GM12878 (cell line): ENCODE measurements at places on chromosomes 7 and 10. TPM values are rescaled to one million over a fixed set of nuclear protein-coding genes. Genes with fewer than 3 reads are reported as not detected.

The CWF19L1 gene
- total RNA-seq, result 31.9 and 36.7 TPM in 2 replicates

GRCh38 chr7:81693080-81693479 lies 76.8 kb downstream of the HGF start:
- no peaks in the 10 kb centered on the region for H3K36me3 ChIP-seq
- no peaks in the 10 kb centered on the region for H3K27me3 ChIP-seq
- no peaks in the 10 kb centered on the region for H3K4me1 ChIP-seq
- DNase-seq, result no peak
- no peak overlapping the region for H3K27ac ChIP-seq

GRCh38 chr7:85021101-85021704 lies 165.7 kb downstream of the SEMA3D start:
- H3K36me3 ChIP-seq, result no peaks in the 10 kb centered on the region
- no peaks in the 10 kb centered on the region for H3K27me3 ChIP-seq
- no peaks in the 10 kb centered on the region; the same call in 1 of the 2 replicates for H3K4me1 ChIP-seq
- H3K4me3 ChIP-seq, result no peak overlapping the region
- no peak for DNase-seq

- H3K27me3 ChIP-seq, result no peaks in the 10 kb centered on the region
- H3K36me3 ChIP-seq, result no peaks in the 10 kb centered on the region
- H3K27ac ChIP-seq, result no peak overlapping the region
- no peak for DNase-seq
- H3K4me3 ChIP-seq, result no peak overlapping the region
Observed at GRCh38 chr7:128931190-128931798, 6.4 kb upstream of the IRF5 start.

- H3K4me3 ChIP-seq, result no peak overlapping the region
- H3K4me1 ChIP-seq, result peaks cover 26% of the 10 kb centered on the region
- no peak overlapping the region for H3K27ac ChIP-seq
- DNase-seq, result no peak
- no peaks in the 10 kb centered on the region for H3K27me3 ChIP-seq
- H3K36me3 ChIP-seq, result peaks cover 30% of the 10 kb centered on the region
Observed at GRCh38 chr10:101669181-101669580, 25.8 kb downstream of the FBXW4 start.

DNA sequence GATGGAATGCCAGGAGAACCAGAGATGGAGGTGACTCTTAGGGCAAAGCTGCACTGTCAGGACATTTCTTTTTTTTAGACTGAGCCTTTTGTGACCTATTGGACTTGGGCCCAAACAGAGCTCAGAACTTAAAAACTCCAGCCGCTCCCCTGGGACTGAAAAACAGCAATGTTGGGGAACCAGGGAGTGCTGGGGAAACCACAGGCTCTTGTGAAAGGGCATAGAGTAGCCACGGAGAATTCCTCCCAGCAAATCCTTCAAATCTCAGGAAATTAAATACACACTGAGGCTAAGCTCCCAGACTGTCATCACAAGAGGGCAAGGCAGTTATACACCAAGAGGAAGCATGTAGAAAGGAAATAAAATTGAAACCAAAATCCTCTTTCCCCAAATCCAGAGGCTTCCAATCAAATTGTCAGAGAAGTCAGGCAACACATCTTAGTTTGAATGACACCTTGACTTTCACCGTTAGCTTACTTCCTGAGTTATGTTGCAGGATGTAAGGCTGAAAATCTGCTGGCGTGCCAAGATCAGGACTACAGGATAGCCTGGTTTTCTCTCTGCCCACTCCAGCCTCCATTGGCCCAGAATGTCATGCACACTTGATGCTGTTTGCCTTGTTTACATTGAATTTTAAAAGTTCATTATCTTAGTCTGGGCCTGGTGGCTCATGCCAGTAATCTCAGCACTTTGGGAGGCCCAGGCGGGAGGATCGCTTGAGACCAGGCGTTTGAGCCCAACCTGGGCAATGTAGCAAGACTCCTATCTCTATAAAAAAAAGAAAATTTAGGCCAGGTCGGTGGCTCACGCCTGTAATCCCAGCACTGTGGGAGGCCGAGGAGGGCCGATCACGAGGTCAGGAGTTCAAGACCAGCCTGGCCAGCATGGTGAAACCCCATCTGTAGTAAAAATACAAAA lies 2.6 kb upstream of the RFC2 start:
- no peaks in the 10 kb centered on the region for H3K27me3 ChIP-seq
- H3K4me3 ChIP-seq, result no peak overlapping the region
- H3K36me3 ChIP-seq, result no peaks in the 10 kb centered on the region
- DNase-seq, result no peak

DNA sequence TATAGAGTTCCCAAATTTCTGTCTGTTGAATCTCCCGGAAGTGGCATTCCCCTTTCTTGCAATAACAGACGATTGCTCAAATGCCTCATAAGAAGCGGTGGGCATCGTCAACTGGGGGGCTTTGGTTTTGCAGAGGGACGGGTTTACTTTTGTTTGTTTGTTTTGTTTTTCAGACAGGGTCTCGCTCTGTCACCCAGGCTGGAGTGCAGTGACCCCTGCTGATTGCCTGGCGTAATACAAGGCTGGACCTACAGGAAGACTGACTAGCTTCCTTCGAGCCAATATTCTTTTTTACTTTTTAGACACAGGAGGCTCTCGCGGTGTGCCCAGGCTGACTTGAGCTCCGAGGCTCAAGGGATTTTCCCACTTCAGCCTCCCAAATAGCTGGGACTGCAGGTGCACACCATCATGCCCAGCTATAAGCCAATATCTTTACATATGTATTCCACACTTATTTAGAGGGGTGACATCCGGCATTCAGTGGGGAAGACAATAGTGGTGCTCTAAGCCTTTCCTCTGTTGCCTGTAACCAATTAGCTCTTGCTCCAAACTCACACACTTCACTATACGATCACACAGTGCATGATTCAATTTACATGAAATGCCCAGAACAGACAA lies 58.1 kb downstream of the FHIP2A start:
- peak; percentile 4 for DNase-seq
- no peaks in the 10 kb centered on the region for H3K27me3 ChIP-seq
- H3K4me3 ChIP-seq, result no peak overlapping the region
- no peak overlapping the region for H3K27ac ChIP-seq

GRCh38 chr7:155213385-155213784 lies 84.3 kb upstream of the INSIG1 start:
- H3K4me1 ChIP-seq, result no peaks in the 10 kb centered on the region; the same call in 1 of the 2 replicates
- H3K4me3 ChIP-seq, result no peak overlapping the region
- no peaks in the 10 kb centered on the region for H3K27me3 ChIP-seq
- no peak overlapping the region for H3K27ac ChIP-seq
- H3K36me3 ChIP-seq, result no peaks in the 10 kb centered on the region

DNA sequence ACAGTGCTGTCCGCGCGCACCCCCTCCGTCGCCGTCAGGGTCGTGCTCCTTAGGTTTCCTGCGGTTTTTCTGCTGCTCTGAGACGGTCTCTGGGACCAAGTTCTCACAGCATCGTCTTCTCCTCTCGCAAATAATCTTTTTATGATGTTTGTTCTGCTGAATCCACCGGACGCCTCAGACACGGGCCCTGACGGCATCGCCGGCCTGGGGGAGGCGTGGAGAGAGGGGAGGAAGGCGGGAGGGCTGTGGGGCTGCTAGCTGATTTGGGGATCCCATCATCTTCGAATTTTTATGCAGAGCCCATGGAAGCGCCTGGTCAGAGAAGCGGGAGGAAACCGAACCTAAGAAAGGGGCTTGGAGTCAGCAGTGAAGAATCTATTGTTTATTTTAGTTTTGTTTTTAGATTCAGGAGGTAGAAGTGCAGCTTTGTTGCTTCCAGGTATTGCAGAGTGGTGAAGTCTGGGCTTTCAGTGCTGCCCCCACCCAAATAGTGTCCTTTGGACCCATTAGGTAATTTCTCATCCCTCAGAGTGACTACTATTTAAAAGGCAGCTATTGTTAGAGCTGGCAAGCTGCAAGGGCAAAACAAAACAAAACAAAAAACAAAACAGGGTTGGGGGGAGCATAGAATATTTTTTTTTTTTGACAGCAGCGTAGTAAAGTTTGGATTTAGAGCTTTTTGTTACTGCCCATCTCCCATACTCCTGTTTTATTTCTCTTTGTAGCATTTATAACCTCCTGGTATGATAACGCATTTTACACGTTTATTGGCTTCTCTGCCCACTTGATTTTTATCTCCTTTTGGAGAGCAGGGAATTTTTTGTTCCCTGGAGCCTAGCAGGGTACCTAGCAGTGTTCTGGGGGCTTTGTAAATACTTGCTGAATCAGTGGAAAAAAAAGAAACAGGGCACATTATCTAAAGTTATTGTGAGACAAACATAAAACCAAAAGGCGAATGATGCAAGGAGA lies 92.6 kb downstream of the SPAG6 start:
- H3K4me3 ChIP-seq, result peak overlapping the region; percentile 71
- H3K27ac ChIP-seq, result peak overlapping the region; percentile 45
- DNase-seq, result no peak
- no peaks in the 10 kb centered on the region for H3K36me3 ChIP-seq

- H3K36me3 ChIP-seq, result no peaks in the 10 kb centered on the region
- H3K4me1 ChIP-seq, result peaks cover 65% of the 10 kb centered on the region
- H3K27ac ChIP-seq, result peak overlapping the region; percentile 91
- no peak for DNase-seq
Observed at GRCh38 chr7:106063024-106063423, 49.1 kb downstream of the SYPL1 start.

GRCh38 chr7:1572111-1572822 lies 2.4 kb upstream of the PSMG3 start:
- H3K27ac ChIP-seq, result no peak overlapping the region
- no peak for DNase-seq
- no peaks in the 10 kb centered on the region; the same call in 1 of the 2 replicates for H3K4me1 ChIP-seq
- H3K4me3 ChIP-seq, result no peak overlapping the region

- no peak for DNase-seq
- H3K4me1 ChIP-seq, result peaks cover 8% of the 10 kb centered on the region
- H3K27ac ChIP-seq, result no peak overlapping the region
- no peak overlapping the region for H3K4me3 ChIP-seq
- H3K36me3 ChIP-seq, result no peaks in the 10 kb centered on the region
Observed at GRCh38 chr10:78658645-78659597, 409.8 kb upstream of the ZMIZ1 start.

- no peak for DNase-seq
- no peaks in the 10 kb centered on the region for H3K36me3 ChIP-seq
- no peak overlapping the region for H3K27ac ChIP-seq
- no peaks in the 10 kb centered on the region for H3K27me3 ChIP-seq
- no peaks in the 10 kb centered on the region for H3K4me1 ChIP-seq
Observed at GRCh38 chr7:107274506-107274905, 105.7 kb downstream of the HBP1 start.

DNA sequence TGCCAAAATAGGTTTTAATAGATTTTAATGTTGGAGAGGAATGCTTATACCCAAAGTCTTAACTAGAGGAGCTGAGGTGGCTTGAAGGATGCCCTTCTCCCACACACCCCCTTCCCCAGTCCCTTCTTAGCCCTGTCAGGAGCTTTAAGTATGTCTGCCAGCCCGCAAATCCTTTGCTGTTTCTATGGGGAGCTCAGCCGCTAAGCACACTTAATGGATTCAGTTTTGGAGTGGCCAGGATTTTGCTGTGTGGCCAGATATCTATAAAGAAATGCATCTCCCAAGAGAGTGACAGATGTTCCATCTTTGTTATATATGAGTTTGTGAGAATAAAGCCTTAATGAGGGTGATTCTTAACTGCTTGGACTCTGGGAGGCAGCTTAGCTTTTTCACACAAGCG lies 152.9 kb upstream of the ZNF32 start:
- DNase-seq, result no peak
- no peaks in the 10 kb centered on the region for H3K4me1 ChIP-seq
- H3K4me3 ChIP-seq, result no peak overlapping the region
- no peaks in the 10 kb centered on the region; the same call in none of the 2 replicates for H3K27me3 ChIP-seq

- peaks cover 3% of the 10 kb centered on the region for H3K4me1 ChIP-seq
- DNase-seq, result no peak
- H3K27me3 ChIP-seq, result no peaks in the 10 kb centered on the region
- H3K4me3 ChIP-seq, result no peak overlapping the region
Observed at GRCh38 chr10:124546055-124546369, 84.4 kb downstream of the LHPP start.

The IDI2 gene
- total RNA-seq, result not detected in 2 replicates

DNA sequence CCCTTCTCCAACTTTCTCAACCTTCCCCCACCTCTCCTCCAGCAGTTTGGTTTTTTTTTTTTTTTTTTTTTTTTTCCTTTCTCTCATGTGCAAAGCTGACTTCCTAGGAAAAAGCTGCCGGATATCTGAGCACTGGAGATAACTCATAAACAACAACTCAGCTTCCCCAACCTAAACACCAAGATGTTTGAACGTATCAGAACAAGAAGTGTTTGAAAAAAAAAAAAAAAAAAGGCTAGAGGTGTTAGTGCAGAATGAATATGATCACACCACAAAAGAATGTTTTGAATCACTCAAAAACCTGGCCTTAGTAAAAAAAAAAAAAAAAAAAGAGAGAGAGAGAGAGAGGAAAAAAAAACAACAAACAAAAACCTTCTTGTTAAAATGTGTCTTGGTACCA lies 11.2 kb downstream of the GATA3 start:
- no peaks in the 10 kb centered on the region for H3K36me3 ChIP-seq
- no peak overlapping the region for H3K4me3 ChIP-seq
- DNase-seq, result no peak
- no peak overlapping the region for H3K27ac ChIP-seq
- no peaks in the 10 kb centered on the region for H3K27me3 ChIP-seq

GRCh38 chr7:42893346-42894240 lies 18.3 kb downstream of the C7orf25 start:
- no peaks in the 10 kb centered on the region; the same call in 1 of the 2 replicates for H3K4me1 ChIP-seq
- no peaks in the 10 kb centered on the region for H3K36me3 ChIP-seq
- H3K27ac ChIP-seq, result no peak overlapping the region

The IFIT1 gene
- total RNA-seq, result 18.8 and 22.5 TPM in 2 replicates

DNA sequence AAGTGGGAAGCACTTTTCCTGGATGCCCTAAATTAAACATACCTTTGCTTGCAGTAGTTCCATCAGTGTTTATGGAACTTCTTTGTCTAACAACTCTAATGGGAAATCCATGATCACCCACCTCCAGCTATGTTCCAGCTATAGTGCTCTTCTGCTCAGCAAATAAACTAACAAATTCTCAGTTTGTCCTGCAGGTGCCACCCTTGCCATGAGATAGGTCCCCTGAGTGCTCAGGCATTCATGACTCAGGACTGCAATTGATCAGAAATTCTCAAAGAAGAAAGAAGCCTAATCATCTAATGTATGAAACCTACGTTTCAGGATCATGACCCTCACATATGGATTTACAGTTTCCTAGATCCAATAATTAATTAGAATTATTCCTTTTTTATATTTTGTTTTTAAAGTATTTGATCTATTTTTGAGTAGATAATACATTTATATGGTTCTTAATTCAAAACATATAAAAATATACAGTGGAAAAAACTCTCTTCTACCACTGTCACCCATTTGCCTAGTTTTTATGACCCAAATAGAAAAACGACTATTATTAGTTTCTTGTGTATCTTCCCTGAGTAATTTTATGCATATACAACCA lies 48.7 kb upstream of the DYNC1I1 start:
- no peak overlapping the region for H3K4me3 ChIP-seq
- no peaks in the 10 kb centered on the region for H3K36me3 ChIP-seq
- H3K27me3 ChIP-seq, result peaks cover 2% of the 10 kb centered on the region; the same call in 1 of the 2 replicates
- H3K27ac ChIP-seq, result no peak overlapping the region

- H3K27me3 ChIP-seq, result no peaks in the 10 kb centered on the region; the same call in 1 of the 2 replicates
- H3K4me1 ChIP-seq, result no peaks in the 10 kb centered on the region; the same call in 1 of the 2 replicates
- H3K27ac ChIP-seq, result no peak overlapping the region
- no peak overlapping the region for H3K4me3 ChIP-seq
Observed at GRCh38 chr7:44307905-44308595, 17.3 kb downstream of the CAMK2B start.
